ENCODE measurements at places on chromosomes 5 and 9.

DNA sequence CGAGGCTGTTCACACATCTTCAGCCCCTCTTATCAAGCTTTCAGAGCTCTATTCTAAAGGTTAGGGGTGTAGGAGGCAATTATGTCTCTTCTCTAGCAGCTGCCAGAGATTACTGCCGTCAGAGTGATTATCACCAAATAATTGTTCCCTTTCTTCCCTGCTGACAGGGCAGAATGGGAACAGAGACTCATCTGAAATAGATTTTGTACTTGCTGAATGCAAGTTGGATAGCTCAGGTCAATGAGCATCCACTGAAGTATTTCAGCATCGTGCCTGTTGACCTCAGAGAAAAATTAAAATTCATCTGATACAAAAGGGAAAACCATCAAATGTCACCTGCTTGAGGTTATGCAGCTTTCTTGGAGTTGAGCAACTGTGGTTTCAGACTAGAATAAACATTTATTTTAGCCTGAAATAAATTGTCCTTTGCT, 213.7 kb upstream of the MAP3K1 start:
- no peak for DNase-seq

DNA sequence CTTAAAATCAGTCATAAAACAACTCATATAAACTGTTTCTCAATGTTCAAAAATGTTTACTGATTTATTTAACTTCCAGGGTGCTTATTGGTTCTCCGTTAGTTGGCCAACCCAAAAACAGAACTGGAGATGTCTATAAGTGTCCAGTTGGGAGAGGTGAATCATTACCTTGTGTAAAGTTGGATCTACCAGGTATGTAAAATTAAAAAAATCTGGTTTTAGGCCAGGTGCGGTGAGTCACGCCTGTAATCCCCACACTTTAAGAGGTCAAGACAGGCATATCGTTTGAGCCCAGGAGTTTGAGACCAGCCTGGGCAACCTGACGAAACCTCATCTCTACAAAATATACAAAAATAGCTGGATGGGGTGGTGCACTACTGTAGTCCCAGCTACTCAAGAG, 73.7 kb downstream of the ITGA1 start:
- DNase-seq = no peak

DNA sequence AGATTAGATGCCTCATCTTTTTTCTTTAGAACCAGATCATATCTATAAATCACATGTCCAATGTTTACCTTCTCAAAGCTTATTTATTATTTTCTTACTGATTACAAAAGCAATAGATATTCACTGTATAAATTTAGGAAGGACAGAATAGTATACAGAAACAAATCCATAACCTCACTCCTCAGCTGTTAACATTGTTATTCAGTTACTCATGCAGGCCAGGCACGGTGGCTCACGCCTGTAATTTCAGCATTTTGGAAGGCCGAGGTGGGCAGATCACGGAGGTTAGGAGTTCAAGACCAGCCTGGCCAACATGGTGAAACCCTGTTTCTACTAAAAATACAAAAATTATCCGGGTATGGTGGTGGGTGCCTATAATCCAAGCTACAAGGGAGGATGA, 15.3 kb downstream of the STOM start:
- DNase-seq = no peak

GRCh38 chr9:38486056-38486615, 61.9 kb upstream of the IGFBPL1 start:
- no peak for DNase-seq

DNA sequence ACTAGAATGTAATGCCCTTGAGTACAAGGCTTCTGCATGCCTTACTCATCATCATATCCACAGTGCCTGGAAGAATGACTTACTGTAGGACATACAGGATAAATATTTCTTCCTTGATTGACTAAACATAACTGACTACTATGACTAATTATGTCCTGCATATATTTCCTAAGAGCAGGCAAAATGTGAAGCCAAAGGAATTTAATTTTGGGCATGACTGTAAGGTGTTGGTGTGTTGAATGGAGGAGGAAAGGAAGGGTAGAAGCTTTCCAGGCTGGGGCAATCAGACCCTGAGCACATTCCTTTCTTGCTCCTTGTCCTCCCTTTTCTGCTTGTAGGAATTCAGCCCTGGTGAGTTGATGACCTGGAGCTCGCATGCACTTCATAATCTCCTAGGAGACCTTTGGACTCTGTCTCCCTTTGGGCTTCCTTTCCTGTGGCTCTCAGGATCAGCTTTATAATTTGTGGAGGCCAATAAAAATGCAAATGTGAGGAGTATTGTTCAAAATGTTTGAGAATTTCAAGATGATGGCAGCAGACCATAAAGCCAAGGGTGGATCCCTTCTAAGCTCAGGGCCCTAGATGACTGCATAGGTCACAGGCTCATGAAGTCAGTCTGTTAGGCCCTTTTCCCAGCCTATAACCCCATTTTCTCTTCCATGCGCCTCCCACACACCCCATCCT, 174.0 kb downstream of the HMHB1 start:
- peak; percentile 5 for DNase-seq

DNA sequence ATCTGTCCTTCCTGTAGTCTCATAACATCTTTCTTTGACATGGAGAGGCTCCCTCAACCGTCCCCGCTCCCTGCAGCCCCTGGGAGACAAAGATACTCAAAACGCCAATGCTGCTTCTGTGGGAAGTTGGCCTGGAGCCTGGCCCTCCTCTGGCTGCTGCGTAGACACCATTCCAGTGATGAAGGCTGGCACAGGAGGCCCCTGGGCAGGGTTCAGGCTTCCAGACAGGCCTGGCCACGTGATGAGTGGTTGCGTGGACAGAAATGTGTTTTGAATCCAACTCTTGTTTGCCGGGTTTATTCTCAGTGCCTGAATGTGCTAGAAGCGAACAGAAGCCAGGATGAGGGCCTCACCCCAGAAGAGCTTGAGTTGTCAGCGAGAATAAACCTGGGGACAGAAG, 43.2 kb upstream of the NKX2-5 start:
- no peak for DNase-seq

- DNase-seq = peak; percentile 23
Measured at GRCh38 chr9:73162987-73163768, 11.5 kb downstream of the ANXA1 start.

- no peak for DNase-seq
Measured at GRCh38 chr9:93326654-93327053, 124.8 kb upstream of the FAM120A start.

DNA sequence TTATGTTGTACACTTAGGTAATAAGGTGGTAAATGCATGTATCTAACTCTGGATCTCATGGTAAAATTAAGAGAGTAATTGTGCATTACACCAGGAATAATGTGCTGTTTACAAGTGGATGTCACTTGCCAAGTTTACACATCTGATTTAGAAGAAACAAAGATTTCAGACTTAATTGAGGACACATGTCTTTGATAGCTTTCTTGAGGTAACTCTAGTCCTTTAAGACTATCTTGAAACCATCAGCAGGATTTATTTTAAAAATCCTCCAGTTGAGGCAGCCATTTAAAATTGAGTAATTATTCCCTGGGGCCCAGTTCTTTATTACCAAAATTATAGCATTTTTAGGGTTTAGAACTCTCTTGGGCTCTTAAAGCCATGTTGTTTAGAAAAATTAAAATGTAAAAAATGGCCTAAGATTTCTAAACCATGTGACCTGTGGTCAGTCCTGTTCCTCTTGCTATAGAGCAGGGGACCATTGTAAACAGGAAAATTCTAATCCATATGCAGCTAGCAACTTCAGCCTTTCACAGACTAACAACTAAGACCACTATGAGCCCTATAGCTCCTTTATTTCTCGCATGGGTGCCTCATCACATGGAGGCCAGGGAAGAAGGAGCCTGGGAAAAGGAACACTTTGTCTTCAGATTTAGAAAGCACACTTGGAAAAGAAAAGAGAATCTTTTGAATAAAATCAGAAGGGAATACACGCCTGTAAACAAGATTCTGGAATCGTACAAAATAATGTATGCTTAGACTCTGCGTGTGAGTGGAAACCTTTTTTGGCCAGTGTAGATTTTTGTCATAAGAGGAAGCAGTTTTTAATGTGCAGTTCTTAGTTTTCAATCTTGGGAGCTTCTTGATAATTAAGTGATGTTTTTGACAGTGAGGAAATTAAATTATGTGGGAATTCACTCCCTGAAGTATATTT, 71.2 kb downstream of the ZSWIM6 start:
- DNase-seq = no peak

DNA sequence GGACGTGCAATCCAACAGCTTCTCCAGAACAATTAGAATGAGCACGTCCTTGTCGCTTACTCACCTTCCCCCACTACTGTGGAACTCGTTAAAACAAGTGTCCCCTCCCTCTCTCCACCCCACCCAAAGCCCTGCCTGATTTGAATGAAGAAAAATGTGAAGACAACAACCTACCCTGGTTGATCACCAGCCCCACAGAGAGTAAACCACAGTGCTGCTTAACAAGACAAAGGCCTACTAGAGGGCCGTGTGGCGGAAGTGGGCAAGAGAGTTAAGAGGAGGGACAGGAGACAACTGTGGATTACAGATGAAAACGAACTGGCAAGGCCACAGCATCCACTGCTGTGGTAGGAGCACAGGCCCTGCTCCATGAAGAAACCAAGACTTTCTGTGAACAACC, 51.1 kb downstream of the CDK5RAP2 start:
- DNase-seq = peak; percentile 33

DNA sequence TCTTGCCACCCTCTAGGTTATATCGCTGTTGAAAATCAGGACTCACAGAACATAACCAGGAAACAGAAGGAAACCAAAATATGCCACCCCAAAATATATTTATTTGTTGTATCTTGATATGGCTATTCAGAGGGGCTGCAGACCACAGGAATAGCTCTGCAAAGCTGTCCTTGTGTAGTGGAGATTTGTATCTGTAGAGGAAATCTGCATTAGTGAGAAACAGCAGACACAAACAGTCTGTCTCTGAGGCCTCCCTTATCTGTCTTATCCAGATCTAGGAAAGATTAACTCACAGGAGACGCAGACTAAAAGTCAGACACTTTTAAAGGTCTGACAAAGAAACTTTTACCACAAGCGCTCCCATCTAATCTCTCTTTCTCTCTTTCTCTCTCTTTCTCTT, 54.1 kb upstream of the CEMIP2 start:
- DNase-seq = peak; percentile 29

- no peak for DNase-seq
Measured at GRCh38 chr9:8637626-8638025, 838.0 kb upstream of the DMAC1 start.

DNA sequence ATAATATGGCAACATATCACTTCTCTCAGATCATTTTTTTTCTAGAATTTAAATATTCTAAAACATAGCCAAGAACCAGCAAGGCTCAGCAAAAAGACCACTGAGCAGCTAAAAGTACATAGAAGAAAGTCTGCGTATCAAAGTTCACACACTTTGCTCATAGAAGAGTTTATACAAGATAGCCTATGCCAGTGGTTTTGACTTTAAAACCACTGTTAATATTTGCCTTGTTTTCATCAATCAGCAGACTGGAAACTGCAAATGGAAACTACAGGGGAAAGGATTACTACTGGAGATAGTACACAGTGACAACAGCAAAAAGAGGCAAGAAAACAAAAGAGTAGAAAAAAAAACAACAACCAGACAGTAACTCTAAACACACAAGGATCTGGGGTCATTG, 483.3 kb downstream of the ZSWIM6 start:
- no peak for DNase-seq

DNA sequence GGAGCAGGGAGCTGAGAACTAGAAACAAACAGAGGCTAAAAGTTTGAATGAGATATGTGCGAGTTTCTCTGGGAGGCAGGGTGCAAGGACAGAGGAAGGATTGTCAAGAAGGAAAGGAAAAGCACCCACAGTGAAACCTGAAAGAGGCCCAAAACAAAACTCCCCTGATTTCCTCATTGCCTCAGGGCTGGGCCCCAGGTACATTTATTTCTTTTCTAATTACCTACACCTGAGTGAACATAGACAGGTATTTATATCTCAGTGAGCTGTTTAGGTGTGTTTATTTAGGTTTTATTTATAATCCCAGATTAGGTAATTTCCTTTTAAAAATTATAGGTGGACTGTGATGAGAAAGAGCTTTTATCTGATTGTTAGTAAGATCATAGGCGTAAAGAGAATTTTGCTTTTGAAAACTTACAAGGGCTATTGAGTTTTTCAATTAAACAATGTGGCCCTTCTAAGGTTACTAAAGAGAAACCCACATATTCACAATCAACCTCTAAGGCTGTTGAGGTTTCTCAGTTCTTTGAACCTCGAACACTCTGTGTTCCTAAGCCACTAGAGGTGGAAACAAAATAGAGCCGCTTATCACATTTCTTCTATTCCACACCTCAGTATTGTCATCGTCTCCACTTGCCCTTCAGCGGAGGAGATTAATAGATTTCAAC, 344.8 kb downstream of the ZNF608 start:
- DNase-seq = no peak

- no peak for DNase-seq
Measured at GRCh38 chr9:18710065-18710464, 236.1 kb downstream of the ADAMTSL1 start.

GRCh38 chr5:78062645-78063044, 231.9 kb downstream of the AP3B1 start:
- DNase-seq = no peak

DNA sequence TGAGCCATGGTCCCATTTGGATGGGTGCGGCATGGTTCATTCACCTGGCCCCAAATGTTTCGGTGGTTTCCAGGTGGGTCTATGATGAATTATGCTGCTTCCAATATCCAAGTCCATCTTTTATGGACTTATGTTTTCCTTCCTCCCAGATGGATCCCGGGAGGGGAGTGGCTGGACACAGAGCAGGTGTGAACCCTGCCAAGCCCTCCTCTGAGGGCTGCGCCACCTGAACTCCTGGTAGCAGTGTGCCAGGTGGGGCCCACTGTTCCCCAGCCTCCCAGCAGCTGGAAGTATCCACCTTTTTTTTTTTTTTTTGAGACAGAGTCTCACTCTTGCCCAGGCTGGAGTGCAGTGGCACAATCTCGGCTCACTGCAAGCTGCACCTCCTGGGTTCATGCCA, 42.9 kb downstream of the WNK2 start:
- DNase-seq = no peak

DNA sequence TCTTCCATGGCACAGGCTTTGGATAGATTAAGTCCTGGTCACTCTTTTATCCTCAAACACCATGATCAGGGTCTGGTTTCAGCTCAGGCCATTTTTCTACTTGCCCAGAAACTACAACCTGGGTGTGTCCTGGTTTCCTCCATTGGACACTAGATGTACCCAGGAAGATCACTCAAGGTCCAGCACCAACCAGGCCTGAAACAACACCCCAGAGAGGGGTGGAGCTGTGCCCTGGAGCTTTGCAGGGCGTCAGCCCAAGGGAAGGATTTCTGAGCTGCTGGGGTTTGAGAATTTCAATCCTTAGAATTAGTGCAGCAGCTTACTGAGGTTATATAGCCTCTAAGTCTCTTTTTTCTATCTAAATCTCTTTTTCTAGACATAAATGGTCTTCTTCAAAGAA, 722.0 kb downstream of the MTRR start:
- no peak for DNase-seq

DNA sequence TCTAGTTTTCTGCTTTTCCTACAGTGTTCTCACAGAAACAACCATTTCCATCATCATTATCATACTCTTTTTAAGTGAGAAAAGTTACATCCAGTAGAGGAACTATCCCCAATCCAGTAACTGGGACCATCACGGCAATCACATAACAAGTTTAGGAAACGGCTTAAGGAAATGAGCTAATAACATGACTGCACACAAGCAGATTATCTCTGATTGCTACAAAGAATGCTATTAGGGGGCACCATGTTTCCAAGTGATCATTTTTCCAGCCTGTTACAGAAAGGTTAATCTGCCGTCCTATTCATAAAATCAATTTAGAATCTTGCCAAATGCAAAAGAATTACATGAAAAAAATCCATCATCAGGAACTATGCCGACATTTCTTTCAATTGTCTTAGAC, 94.6 kb downstream of the EFNA5 start:
- DNase-seq = no peak

Measured in ELF-1 (cell line).